Right cardiac atrium (tissue), 5 donors: ENCODE measurements at places on chromosomes 7 and 10. TPM values are rescaled to one million over a fixed set of nuclear protein-coding genes. Genes with fewer than 3 reads are reported as not detected.

VAX1 gene
- not detected for total RNA-seq

DNA sequence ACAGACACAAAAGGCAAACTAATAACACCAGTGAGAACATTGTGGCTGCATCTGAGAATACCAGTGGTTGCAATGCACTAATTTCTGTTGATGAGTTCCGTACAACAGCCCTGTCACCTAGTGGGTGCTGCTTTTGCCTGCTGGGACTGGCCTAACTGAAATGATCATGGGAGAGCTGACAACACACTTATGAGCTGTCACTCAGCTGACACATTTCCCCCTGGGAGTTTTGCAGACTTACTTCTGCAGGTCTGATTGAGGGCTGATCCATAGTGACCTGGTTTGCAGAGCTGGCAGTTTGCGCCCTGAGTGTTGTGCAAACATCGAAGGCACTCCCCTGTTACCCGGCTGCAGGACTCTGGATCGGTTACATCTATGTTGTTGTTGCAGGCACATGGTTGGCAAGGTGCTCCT lies 60.6 kb upstream of the LAMB1 start:
- DNase-seq: no peak

DNA sequence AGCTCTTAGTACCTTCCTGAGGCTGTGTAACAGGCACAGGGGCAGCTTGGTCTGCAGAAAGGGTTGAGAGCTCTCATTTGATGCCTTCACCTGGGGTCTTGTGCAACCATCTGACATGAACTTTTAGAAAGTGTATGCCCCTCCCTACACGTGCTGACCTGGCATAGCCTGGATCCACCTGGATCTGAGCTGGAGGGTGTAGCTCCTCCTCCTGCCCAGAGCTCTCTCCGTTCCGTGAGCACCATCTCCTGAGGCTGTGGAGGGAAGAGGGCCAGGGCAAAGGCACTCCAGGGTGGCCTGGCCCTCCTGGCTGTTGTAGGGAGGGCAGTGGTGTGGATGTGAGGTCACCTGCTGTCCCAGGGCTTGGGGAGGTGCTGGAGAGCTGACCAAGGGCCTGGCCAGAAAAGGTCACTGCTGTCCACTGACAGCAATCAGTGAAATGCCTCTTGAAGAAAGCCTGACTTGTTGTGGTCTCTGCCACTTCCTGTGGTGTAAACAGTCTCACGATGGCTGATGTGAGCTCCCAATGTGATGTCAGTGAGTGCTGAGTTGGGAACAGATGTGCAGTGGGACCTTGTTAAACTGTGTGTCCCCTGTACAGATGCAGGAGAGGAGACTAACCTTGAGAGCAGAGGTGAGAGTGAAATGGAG lies 23.0 kb downstream of the AMZ1 start:
- no peak for DNase-seq

CALHM3 gene
- total RNA-seq: not detected

DNA sequence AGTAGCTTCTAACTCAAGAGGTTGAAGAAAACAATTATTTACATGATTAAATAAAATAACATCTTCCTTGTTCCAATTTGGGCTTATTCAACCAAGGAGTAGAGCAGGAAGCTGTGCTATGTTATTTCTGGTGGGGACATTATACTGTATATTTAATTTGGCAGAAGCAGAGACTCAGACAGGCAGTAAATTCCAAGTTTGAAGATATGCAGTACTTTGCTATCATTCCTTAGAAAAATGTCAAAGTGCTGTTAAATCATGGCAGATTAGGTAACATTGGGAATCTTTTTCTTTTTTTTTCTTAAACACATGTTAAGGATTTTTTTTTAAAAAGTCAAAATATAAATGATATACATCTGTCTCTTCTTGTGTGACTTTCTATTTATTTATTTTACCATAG lies 190.1 kb downstream of the SUGCT start:
- no peak for DNase-seq

GRCh38 chr10:70493660-70494234 lies 15.2 kb downstream of the PALD1 start:
- peak; percentile 69 for DNase-seq

DNA sequence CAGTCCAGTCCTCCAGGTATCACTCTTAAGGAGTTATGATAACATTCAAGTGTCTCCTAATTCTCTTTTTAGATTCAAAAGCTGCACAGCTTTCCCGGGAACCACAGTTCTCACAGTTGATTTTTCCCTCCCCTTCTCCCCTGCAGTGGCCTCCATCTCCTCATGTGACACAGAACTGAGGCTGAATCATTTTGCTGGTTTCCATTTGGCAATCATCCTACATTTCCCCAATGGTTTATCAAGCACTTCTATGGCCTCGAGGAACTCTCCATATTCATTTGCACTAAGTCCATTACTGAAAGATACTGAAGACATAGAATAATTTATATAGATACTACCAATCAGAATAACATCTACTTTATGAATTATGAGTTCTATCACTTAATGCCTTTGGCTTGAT lies 484.9 kb downstream of the GPAM start:
- no peak for DNase-seq

- DNase-seq: no peak
These were observed 35.7 kb upstream of the FGL2 start for GRCh38 chr7:77235276-77235675.

DNA sequence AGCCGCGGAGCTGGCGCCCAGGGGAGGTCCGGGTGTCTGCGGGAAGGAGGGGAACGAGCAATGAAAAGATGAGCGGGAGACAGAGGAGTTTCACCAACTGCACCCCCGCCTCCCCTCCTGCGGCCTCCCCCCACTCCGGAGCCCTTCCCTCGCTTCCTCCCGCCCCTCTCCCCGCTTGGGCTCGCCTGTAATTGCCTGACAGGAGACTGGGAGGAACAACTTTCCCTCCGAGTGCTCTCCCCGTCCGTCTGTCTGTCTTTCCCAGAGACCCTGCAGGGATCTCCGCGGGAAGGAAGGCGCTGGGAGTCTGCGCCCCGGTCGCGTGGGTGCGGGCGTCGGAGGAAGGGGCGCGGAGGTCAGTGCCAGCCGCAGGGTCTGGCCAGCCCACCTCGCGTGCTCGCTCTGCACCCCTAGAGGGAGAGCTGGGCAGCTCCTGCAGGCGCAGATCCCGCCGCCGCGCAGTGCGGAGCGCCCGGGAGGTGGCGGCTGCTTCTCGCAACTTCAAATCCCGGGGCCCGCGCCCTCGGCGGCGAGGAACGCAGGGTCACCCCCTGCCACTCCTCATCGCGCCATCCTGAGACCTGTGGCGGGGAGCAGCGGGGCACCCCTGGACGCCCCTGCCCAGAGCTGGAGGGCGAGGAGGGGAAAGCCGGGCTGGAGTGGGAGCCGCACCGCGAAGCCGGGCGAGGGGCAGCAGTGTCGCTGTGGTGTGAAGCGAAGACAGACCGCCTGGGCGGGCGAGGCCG lies 511 bp upstream of the NRP1 start:
- peak; percentile 82 for DNase-seq

DNA sequence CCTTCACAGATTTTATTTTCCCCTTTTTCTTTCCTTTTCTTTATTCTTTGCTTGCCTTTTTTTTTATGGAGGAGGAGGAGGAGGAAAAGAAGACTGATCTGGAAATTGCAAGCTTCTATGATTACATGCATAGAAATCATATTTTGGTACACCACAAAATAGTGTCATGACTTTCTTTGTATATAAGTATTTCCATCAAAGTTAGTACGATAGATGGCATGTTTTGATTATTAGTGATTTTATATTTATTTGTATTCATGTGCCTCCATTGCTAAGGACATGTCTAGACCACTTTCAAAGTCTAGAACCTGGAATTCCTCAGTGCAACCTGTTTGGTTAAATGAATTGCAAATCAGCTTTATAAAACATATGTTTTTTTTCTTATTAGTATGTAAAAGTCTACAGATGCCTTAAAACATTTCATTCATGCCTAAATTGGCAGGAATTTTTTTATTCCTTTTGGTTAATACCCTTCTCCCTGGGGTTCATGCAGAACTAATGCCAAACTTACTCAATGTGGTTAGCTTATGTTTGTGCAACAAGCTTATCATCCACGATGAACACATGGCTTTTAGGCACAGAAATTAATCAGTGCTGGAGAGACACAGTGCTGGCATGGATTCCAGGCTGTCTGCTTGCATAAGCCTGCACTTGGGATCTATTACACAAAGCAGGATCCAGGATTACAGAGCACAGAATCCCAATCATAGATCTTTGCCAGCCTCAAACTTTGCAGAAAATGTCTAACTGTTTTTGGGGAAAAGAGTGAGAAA lies 213.1 kb downstream of the CHRM2 start:
- DNase-seq: peak; percentile 84

GRCh38 chr7:158537516-158537882 lies 50.1 kb downstream of the PTPRN2 start:
- DNase-seq: no peak

CDHR1 gene
- total RNA-seq: 2.4 TPM

CDC14C gene
- not detected for total RNA-seq

GRCh38 chr10:44834131-44834530 lies 77.0 kb upstream of the TMEM72 start:
- DNase-seq: no peak

DNA sequence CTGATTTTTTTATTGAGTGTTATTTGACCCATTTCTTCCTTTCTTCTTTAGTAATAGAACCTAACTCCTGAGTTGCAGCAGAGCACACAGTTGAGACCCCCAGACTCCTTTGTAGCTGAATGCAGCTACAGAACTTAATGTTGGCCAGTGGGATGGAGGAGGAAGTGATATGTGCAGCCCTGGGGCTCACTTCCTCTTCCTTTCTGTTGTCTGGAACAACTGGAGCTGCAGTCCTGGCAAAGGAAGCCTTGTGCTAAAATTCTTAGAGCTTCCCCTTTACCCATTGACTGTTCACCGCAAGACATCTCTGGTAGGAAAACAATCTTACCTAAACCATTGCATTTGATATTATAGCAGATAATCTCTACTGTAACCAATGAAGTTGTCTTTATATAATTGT lies 86.6 kb downstream of the ITGB8 start:
- no peak for DNase-seq

- DNase-seq: no peak
These were observed 379.1 kb upstream of the GALNT17 start for GRCh38 chr7:70752794-70753241.

DNA sequence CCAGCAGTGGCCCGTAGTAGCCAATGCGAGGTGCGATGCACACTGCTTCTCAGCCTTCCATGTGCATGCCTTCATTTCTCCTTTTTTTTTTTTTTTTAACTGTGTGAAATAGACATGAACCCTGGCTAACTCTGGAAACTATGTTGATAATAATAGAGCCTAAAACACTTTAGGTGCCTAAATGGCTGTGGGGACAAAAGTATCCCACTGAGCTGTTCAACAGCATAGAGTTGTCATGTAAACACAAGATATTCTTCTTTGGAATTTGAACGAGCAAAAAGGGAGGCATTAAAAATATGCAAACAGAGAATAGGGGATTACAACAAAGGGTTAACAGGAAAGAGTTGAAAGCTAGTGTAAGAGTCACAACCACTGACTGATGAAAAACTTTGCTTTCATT lies 162.1 kb upstream of the NOBOX start:
- no peak for DNase-seq

DNA sequence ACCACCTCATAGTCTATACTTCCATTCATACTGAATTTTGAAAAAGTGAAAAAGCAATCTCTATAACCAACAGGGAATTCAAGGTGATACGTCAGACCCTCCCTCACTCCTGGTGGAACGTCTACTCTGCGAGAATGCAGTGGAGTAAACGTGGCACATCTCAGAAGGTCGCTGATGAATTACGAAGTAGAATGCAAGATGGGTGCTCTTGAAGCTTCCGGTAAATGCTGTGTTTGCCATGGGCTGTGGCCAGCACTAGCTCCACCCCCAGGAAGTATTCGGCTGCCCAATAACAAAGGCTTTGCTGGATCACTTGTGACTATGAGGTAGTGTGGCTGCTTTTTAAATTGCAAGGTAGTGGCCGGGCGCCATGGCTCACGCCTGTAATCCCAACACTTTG lies 226.0 kb downstream of the PRPF18 start:
- no peak for DNase-seq

DNA sequence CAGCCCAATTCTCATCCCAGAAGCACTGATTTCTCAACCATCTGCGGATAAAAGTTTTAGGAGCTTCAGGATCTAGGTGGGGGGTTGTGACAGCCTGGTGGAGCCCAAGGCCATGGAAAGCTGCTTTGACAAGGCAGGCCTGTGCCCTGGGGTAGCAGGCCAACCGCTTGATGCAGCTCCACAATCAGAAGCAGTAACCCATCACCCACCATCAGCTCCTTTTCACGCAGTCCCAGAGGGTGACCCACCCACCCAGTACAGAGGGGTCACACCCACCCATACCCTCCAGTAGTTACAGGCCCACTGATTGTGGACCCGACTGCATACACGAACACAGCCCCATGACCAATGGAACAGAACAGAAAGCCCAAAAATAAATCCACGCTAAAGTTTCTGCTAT lies 253.9 kb downstream of the AHR start:
- no peak for DNase-seq

DNA sequence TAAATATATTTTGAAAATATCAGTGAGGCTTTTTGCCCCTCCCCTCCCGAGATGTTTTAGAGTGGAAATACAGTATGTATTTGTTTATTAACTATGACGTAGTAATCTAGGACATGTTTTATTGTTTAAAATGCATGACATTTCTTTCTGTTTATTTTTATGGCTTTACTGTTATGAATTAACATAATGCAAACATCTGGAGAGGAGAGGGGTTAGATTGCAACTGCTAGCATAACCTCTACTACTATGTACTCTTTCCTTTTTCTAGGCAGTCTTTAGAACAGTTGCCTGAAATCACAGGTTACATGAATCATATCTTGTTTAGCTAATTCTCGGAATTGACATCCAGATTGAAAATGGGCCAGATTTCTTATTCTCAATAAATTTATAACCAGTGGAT lies 7.4 kb downstream of the BTAF1 start:
- no peak for DNase-seq

- DNase-seq: no peak
These were observed 33.6 kb downstream of the ABCB1 start for GRCh38 chr7:87567052-87567451.

DNA sequence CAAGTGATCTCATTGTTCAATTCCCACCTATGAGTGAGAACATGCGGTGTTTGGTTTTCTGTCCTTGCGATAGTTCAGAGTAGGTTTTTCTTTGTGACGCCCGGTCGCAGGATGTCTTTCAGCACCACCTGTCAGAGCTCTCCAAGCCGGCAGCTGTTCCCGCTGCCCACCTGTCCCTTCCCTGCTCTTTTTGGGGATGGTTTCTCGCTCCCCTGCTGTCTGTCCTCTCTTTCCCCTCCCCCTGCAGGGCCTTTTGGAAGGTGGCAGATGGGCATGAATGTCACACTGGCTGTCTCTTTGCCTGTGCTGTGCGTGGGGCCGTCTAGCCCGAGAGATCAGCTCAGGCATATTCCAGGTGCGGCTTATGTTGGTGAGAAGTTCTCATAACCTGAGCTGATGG lies 137.0 kb downstream of the GRK5 start:
- DNase-seq: no peak
